ENCODE measurements at places on chromosomes 11 and 22. TPM values are rescaled to one million over a fixed set of nuclear protein-coding genes. Genes with fewer than 3 reads are reported as not detected.

DNA sequence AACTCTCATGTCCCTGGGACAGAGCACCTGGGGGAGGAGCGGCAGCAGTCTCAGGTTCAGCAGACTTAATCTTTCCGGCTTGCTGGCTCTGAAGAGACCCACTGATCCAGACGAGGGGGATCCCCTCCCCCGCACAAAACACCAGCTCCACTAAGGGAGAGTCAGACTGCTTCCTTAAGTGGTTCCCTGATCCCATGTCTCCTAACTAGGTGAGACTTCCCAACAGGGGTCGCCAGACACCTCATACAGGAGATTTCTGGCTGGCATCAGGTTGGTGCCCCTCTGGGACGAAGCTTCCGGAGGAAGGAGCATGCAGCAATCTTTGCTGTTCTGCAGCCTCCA lies 157.2 kb upstream of the TMEM45B start:
- H3K27ac ChIP-seq: no peak overlapping the region
- no peaks in the 10 kb centered on the region for H3K4me1 ChIP-seq

- no peaks in the 10 kb centered on the region for H3K36me3 ChIP-seq
- H3K4me3 ChIP-seq: no peak overlapping the region
- no peak overlapping the region for H3K27ac ChIP-seq
Measured at GRCh38 chr11:76756341-76756741, 26.8 kb upstream of the TSKU start.

- H3K27ac ChIP-seq: no peak overlapping the region
- DNase-seq: no peak
- H3K36me3 ChIP-seq: no peaks in the 10 kb centered on the region
- no peaks in the 10 kb centered on the region for H3K27me3 ChIP-seq
- no peaks in the 10 kb centered on the region for H3K4me1 ChIP-seq
Measured at GRCh38 chr11:95450547-95451123, 219.6 kb upstream of the SESN3 start.

The IFITM2 gene
- total RNA-seq: 78.0 TPM

DNA sequence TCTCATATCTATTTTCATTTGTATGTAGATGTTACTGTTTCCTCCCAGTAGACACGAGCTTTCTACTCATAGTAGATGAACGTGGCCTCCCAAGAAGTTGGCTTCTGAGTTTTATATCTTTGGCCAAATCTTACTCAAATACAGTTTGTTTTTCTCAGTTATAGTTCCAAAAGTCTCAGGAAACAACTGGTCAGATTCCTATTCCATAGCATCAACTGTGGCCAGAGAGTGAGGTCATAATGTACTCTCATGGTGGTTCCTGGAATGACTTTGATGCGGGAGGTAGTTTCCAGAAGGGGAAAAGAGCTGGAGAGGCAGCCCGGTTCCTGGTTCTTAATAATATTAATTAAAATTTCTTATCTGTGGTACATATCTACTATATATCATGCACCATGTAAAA lies 77.3 kb downstream of the SLC17A6 start:
- no peaks in the 10 kb centered on the region for H3K4me1 ChIP-seq
- DNase-seq: no peak
- no peaks in the 10 kb centered on the region for H3K27me3 ChIP-seq
- H3K36me3 ChIP-seq: no peaks in the 10 kb centered on the region

- no peaks in the 10 kb centered on the region for H3K4me1 ChIP-seq
- H3K36me3 ChIP-seq: no peaks in the 10 kb centered on the region
- no peak overlapping the region for H3K4me3 ChIP-seq
- H3K27ac ChIP-seq: no peak overlapping the region
- no peak for DNase-seq
Measured at GRCh38 chr11:112238041-112238440, 11.8 kb downstream of the PTS start.
